ENCODE measurements at places on chromosomes 16 and 17.

- peak; percentile 28 for DNase-seq
These were observed 2.9 kb upstream of the FOXC2 start for GRCh38 chr16:86563469-86564345.

GRCh38 chr16:73713778-73714495 lies 582.7 kb upstream of the PSMD7 start:
- DNase-seq, result no peak

DNA sequence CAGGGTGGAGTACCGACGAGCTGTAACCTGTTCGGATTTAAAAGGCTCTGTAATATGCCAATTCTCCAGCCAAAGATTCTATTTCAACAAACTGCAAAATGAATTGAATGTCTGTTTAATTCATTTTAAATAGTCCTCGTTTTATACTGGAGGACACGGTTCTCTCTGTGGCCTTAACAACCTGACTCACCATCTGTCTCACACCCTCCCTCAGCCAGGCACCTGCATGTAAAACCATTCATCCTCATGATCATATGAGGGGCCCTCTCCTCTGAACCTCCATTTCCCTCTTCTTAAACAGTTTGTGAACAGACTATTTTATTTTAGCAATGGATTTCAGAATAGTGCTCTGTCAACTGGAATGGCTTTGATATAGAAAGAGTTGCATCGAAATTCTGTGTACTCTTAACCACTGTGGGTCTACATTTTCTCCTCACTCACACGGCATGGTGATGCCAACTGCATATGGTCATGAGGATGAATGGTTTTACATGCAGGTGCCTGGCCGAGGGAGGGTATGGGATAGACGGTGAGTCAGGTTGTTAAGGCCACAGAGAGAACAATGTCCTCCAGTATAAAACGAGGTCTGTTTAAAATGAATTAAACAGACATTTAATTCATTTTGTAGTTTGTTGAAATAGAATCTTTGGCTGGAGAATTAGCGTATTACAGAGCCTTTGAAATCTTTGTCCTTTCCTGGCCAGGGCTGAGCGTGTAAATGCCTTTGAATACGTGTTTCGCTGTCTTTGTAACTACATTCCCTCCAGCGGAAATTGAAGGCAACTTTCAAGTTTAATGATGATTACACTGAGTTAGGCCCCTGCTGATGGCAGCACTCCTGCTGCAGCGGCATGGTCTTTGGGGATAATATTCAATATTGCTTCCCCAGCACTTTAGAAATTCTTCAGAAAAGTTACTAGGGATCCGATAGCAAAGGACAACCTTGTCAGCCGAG lies 329.6 kb downstream of the SNX29 start:
- DNase-seq, result no peak

DNA sequence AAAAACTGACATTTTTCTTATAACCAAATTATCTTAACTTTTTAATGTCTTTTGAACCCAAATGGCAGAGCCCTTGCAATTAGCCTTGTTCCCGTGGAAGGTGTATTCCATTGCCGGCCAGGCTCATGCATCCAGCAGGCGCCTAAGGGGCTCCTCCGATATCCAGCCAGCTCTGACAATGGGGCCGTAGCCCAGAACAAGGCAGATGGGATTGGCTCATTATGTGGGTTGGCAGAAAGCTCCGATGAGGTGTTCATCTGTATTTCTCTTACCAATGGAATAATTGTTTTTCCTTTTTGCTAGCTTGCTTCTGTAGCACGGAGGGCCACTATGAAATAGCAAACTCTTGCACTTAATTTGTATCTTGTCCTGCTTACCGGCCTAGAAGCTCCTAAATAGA lies 208.2 kb upstream of the CHMP6 start:
- no peak for DNase-seq

GRCh38 chr17:79965806-79966205 lies 69.9 kb downstream of the TBC1D16 start:
- no peak for DNase-seq

DNA sequence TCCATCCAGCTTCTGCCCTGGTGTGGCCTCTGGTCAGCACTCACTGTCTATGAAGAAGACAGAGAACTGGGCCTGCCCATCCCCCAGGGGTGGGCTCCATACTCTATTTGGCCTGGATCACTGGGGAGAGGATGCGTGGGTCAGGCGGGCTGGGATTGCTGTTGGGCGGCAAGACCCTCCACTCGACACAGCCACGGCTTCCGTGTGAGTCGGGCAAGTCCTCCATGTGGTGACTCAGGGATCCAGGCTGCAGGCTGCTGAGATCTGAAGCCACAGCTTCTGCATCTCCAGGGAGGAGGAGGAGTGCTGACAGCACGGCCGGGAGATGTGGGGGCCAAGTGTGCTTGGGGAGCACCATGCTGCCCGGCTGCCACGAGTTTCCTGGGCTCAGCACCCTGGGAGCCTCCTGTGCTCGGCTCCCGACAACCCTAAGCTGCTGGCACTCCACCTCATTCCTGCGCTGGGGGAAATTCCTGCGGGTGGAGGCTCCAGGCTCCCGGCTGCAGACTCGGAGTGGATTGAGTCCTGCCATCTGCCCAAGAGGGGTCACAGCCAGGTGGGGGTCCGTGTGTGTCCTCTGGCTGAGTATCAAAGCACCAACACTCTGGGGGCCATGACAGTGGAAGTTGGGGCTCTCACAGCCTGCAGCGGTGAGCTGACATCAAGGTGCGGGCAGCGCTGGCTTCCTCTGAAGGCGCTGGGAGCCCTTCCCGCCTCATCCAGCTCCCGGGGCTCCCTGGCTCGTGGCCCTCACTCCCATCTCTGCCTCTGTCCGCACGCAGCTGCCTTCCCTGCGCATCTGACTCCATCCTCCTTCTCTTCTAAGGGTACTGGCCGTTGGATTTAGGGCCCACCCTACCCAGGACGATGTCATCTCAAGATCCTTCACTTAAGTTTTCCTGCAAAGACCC lies 24.4 kb upstream of the CBFA2T3 start:
- no peak for DNase-seq

GRCh38 chr16:11871193-11871592 lies 19.9 kb upstream of the RSL1D1 start:
- no peak for DNase-seq

GRCh38 chr16:79182616-79183015 lies 417.9 kb downstream of the MAF start:
- DNase-seq, result no peak

DNA sequence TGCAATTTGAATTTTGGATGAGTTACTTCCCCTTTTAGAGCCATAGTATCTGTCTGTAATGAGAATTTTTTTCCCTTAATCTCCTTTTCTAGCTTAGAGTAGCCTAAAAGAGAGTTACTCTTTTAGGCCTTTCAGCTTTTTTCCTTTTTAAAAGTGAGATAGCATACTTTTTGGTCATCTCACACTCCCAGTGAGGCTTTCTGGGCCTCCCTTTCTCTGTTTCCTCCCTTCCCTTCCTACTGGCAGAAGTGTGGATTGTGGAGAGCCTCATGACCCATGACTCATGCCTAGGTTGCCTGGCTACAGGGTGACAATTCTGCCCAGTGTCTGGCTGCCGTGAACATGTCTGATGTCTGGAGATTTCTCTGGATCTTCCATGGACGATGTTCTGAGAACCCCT lies 15.2 kb downstream of the KRT23 start:
- no peak for DNase-seq

GRCh38 chr17:17030515-17031211 lies 11.6 kb upstream of the MPRIP start:
- no peak for DNase-seq

DNA sequence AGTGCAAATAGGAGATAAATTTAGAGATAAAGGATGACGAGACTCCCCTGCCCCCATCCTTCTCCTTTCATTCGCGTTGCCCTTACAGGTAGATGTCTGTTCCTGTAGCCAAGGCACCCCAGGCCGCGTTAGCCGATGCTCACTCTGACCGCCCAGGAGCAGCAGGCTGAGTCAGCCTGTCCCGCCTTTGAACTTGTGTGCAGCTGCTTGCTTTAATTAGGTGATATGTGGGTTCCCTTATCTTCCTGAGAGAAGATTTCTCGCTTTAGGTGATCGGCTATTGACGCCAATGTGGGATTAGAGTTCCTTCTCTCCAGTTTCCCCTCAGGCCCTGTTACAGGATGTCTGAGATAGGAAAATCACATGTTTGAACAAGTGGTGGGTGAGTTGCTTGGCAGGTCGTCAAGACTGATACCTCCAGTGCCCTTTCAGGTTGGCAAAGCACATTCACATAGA lies 119.5 kb downstream of the MSI2 start:
- DNase-seq, result no peak

DNA sequence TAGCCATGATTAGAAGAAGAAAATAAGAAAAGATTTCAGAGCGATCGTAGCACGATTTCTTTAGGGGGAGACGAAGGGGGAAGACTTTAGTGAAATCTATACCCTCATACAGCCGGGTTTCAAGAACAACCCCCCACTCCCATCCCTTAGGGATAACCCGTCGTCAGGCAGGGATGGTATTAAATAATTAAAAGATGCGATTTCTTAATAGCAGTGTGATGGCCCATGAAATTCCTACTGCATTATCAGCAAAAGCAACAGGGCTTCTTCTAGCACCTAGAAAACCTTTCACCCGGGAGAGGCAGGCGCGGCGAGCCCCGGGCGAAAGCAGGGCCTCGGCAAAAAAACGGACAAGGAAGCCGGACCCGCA lies 1.4 kb downstream of the CDH11 start:
- no peak for DNase-seq

All from SK-N-MC (cell line).